ENCODE measurements at places on chromosomes 6 and 20.

DNA sequence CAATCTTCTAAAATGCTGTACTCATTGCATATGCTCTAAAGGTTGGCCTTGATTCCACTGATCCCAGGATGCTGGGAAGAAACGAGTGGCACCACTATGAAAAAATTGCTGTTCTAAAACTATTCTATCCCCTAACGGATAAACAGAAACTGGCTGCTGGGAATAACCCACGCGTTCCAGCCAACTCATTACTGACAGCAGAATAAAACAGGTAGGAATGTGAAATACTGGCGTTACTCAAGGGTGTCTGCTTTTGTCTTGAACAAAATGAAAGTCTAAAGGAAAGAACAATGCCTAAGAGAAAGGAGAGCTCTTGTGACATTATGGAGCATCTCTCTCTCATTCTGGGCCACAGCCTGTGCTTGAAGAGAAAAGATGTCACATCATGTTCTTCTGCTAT lies 26.1 kb downstream of the GPR63 start:
- DNase-seq = no peak

GRCh38 chr6:106109029-106109428 lies 22.9 kb downstream of the PRDM1 start:
- no peak for DNase-seq

- no peak for DNase-seq
These were observed 123.3 kb upstream of the COL21A1 start for GRCh38 chr6:56370561-56371211.

- no peak for DNase-seq
These were observed 23.9 kb downstream of the ARMC2 start for GRCh38 chr6:108872141-108872557.

- DNase-seq = no peak
These were observed 538 bp downstream of the FERMT1 start for GRCh38 chr20:6122111-6122872.

Measured in activated CD4-positive, alpha-beta T cell treated with anti-CD3 and anti-CD28 coated beads, Interleukin-2, amount 50 U/mL, for 48 hours (primary cell).